ENCODE measurements at places on chromosomes 6 and 20.

DNA sequence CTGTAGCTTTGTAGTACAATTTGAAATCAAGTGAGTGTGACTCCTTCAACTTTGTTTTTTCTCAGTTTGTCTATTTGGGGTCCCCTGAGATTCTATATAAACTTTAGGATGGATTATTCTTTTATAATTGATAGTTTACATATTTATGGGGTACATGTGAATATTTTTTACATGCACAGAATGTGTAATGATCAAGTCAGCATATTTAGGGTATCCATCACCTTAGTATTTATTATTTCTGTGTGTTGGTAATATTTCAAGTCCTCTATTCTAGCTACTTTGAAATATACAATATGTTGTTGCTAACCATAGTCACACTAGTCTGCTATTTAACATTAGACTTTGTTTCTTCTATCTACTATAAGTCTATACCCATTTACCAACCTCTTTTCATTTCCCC is 50.3 kb downstream of the PLCG1 start:
- DNase-seq: no peak

- DNase-seq: no peak
Measured at GRCh38 chr6:155399062-155399744, 56.4 kb downstream of the NOX3 start.

DNA sequence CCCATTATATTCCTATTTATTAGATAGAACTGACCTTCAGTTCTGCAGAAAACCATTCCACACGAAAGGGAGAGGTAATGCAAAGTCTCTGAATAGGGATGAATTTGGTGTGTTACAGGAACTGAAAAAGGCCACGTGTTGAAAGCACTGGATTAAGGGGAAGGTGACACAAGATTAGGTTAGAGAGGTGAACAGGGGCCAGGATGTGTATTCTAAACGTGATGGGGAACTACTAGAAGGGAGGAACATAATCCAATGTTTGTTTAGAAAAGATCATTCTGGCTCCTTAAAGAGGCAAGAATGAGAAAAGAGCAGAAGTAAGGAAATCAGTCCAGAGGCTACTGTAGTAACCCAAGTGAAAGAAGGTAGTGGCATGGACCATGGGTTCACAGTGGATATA is 6.3 kb upstream of the ZKSCAN8 start:
- no peak for DNase-seq

DNA sequence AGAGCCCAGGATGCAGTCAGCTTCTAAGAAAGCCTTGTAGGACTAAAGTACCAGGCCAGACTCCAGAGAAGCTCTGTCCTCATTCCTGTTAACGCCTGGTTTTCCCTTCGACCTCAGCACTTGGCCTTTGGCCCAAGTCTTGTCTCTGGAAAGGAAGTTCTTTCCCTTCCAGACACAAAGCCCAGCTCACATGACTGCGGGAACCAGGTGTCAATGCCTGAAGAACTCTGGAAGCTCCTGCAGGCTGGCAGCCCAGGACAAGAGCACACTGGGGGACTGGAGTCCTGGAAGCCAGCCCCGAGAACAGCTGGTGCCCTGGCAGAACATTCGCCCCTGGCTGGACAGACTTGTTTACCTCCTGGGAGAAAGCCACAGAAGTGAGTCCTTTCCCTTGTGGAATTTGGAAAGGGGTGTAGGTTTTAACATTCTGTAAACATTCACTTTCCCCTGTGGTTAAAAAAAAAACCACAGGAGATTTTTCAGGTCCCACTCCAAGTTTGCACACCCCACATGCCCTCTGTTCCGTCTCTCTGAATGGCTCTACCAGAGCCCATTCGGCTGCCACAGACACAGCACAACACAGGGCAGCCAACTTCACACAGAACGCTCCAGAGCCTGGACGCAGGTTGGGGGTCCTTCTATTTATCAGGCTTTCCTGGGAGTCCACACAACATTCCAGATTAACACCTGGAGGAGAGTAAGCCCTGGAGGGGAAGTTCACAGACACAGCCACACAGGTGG is 18.1 kb downstream of the ACSS1 start:
- DNase-seq: no peak

GRCh38 chr6:43770372-43771209 is 580 bp downstream of the VEGFA start:
- DNase-seq: peak; percentile 82

- DNase-seq: peak; percentile 53
Measured at GRCh38 chr6:124961777-124962638, at the start of gene RNF217. Gene RNF217 (plus strand): TSS chr6:124962437. CDS start chr6:124962545, 108 bp downstream.

GRCh38 chr6:104955927-104956730 is 778 bp upstream of the LIN28B start:
- peak; percentile 73 for DNase-seq

DNA sequence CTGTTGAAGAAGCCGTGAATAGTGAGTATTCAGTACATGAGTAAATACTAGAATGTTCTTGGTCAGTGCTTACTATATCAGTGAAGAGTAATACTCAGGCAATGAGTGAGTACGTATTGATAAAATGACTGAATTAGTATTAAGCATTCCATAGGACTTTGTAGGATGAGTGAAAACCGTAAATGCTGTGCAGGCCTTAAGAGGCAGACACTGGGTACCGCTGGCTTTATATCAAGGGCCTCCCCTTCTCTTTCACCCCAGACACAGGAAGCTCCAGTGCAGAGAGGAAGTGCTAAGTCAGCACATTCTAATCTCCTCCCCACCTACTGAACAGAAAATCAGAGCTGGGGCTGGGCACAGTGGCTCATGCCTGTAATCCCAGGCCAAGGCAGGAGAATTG is 24.2 kb downstream of the POFUT1 start:
- no peak for DNase-seq

DNA sequence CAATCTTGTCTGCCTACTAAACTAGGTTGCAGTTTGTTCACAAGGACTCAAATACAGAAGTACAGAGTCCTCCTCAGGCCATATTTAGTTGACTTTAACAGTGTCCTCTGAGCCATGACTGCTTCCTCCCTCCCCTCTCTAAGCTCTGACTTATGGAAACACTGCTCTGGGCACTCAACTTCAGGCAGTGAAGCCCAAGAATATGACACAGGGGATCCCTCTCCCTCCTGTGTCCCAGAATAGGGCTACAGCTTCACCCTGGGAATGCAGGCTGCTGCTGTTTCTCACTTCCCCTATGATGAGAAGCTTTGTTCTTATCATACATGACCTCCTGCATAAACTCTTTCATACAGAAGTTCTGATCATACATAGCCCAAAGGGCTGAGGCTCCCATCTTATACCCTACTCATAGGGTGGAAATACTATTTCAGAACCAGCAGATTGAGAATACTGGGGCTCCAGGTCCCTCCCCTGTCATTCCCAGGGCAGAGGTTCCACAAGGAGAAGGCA is 97.3 kb upstream of the UST start:
- no peak for DNase-seq

GRCh38 chr6:28817808-28818145 is 106.0 kb downstream of the TRIM27 start:
- DNase-seq: no peak

GRCh38 chr20:30488941-30489613 is 768.4 kb upstream of the DEFB115 start:
- no peak for DNase-seq

DNA sequence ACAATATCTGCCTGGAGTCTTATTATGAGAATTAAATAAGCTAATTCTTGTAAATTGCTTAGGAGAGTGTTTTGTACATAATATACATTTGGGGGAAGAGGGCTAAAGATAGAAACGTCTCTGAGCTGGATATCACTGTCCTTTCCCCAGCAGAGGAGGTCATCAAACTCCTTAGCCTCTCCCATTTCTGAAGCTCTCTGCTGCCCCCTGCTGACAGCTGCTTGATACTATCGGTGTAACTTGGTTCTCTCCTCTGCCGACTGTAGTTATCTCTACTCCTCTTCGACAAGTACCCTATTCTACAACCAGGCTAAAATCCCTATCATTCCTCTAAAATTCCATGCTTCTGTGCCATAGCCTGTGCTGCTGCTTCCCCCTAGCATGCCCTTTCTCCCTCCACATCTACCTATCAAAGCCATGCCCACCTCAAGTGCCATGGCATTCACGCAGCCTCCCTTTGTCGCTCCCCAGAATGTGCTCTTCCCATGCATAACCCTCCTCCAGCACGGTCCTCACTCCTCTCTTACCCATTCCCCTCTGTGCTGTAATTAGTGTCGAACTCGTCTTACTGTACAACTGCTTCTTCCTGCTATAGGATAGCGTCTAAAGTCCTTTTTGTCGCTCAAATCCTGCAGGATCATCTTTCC is 101.2 kb downstream of the EPM2A start:
- peak; percentile 76 for DNase-seq

GRCh38 chr20:57826666-57827287 is 117.0 kb upstream of the PMEPA1 start:
- DNase-seq: no peak

DNA sequence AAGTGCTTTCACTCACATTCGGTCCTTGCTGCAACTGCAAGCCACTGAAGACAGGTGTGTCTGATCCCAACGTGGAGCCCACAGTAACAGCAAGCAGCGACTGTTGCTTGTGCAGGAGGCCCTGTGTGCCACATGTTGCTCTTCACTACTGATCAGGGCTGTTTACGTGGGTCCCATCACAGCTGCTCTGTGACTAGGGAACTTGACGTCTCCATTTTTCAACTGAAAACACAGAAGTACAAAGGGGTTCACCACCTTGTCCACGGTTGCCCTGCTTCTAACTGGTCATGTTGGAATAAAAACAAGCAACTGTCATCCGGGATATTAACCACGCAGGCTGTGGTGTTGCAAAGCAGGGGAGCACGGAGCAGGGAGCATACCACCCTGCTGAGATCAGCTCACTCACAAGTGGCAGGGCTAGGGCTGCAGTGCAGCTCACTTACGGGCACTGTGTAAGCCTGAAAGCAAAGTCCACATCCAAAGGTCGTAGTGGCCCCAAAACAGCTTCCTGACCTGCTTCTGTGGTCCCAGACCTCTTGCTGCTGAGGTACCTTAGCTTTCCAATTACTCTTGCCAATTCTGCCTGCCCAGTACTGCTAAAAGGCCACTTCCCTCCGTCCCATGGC is 105.8 kb upstream of the DUSP22 start:
- no peak for DNase-seq
